ENCODE measurements at places on chromosomes 16 and 17.

DNA sequence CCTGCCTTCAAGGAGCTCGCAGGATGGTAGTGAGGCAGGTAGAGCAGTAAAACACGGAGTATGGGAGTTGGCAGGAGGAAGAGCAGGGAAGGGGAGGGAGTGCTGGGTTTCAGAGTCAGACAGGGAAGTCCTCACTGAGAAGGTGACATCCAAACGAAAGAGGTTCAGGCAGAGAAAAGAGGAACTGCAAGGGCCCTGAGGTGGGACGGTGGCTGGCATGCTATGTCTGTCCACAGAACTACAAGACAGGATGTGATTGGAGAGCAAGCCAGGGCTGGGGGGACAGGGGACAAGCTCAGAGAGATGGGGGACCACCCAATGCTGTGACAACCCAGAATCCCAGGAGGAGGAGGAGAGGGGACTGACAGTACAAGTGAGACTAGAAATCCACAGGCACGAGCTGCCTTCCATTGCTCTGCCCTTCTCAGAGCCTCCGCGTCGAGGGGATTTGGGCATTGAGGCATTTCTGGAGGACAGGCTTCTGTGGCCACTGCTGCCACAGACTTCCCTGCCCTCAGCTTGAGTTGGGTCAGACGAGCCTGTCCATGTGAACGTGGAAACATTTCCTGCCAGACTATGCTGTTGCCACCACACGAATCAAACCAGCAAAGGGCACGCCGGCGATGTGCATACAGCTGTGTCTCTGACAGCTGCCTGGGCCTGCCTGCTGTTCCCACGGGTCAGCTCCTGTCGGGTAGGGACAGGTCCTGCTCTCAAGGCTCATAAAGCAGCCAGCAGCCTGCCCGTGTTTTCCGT lies 100.1 kb downstream of the RAB11FIP4 start:
- DNase-seq, result no peak

- DNase-seq, result no peak
Observed at GRCh38 chr17:5511401-5512225, 25.2 kb downstream of the MIS12 start.

GRCh38 chr17:80455784-80456183 lies 20.6 kb downstream of the NPTX1 start:
- DNase-seq, result no peak

DNA sequence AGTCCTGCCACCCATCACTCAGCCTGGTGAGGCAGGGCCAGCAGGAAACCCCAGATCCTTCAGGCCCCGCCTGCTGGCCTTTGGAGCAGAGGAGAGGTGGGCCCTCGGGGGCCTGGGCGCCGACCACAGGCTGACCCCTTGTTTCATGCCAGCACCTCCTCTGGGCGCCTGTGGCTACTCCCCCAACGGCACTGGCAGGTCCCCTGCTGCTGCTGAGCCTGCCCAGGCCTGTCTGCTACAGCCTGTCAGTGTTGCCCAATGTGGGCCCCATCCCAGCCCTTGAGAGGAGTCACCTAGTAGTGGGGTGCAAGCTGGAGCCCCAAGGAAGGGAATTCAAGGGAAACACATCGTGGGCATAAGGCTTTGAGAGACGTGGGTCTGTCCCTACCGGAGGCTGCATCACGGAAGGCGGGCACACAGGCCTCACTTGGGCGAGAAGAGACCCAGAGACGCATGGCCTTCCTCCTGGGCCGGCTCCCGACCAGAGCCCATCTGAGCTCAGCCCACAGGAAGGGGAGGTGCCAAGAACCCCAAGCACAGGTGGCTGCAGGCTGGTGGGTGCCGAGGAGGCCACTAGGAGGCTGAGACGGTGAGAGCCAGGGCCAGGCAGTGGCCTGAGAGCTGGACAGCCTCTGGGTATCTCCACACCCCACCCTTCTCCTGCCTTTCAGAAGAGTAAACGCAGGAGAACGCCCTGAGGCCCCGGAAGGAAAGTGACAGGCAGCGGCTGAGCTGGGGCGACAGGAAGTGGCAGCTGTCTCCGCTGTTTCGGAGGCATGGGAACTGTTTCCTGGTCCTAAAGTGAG lies 8.0 kb upstream of the FASN start:
- peak; percentile 26 for DNase-seq

DNA sequence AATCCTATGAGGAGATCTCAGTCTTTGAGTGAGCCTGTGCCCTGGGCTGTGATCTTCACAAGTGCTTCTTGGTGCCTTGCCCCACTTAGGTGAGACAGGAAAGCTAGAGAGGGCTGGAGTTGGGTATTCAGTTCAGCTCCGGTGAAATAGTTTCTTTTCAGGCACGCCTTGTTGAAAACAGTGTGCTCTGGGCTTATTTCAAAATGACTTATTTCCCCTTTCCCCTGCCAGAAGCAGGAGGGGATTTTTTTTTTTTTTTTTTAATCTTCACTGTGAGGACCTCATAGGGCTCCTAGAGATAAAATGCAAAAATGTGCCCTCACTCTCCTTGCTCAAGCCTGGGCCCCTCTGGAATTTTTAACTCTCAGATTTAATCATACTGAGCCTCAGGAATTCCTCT lies 27.2 kb downstream of the MOSMO start:
- DNase-seq, result no peak

GRCh38 chr16:55574811-55575210 lies 8.3 kb downstream of the CAPNS2 start:
- no peak for DNase-seq

Data from stimulated activated CD4-positive, alpha-beta T cell treated with anti-CD3 and anti-CD28 coated beads, Interleukin-1b, Interleukin-23, amount 100 ng/mL, for 4 hours (primary cell).